ENCODE measurements at places on chromosomes 1 and 21. TPM values are rescaled to one million over a fixed set of nuclear protein-coding genes. Genes with fewer than 3 reads are reported as not detected.

- peaks cover 69% of the 10 kb centered on the region for H3K36me3 ChIP-seq
- H3K4me1 ChIP-seq = peaks cover 34% of the 10 kb centered on the region
- no peaks in the 10 kb centered on the region for H3K27me3 ChIP-seq
- DNase-seq = no peak
Observed at GRCh38 chr21:46561445-46562090, 43.3 kb downstream of the S100B start.

DNA sequence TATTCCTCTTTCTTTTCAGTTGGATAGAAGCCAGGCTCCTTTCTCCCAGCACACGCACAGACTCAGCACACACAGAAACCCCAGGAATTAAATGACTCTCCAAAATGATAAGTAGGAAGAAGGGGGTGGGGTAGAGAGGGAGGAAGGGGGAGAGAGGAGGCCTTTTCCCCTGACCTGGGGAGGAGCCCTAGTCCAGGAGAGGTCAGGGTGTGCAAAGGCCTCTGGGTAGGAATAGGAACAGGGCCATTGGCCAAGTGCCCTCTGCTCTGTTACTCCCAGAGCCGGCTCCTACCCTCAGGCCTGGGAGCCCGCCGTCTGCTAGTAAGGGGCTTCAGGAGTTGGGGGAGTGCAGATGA, 35.6 kb upstream of the PUM1 start:
- H3K27me3 ChIP-seq = no peaks in the 10 kb centered on the region
- no peaks in the 10 kb centered on the region for H3K4me1 ChIP-seq
- DNase-seq = no peak
- no peak overlapping the region for H3K4me3 ChIP-seq
- no peak overlapping the region for H3K27ac ChIP-seq

DNA sequence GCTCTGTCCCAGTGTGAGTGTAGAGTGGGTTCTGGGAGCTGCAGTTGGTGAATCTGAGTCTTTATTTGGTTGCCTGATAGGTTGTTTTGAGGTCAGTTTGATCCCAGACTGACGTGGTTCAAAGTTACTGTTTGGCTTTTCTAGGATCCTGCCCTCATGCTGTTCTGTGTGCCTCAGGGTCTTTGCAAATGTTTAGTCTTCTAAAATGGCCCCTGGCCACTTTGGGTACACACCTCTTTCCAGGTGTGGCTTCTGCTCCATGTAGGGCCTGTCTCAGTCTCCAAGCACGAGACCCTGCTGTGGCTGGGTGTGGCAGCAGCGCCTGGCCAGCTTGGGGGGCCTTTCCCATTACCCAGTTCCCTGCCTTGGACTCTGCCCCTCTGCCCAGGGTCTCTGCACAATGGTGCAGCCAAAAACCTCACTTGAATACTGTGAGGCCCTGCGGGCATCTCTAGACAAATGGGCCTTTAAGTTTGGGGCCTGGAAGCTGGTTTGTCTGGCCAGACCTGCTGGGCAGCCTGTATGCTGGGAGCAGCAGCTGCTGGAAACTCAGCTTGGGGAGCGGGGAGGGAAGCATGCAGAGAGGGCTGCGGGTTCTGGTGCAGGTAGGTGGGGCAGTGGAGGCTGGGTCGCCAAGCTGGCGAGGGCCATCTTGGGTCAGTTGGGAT, 5.6 kb downstream of the PTPRF start:
- H3K4me1 ChIP-seq = peaks cover 6% of the 10 kb centered on the region
- no peak overlapping the region for H3K27ac ChIP-seq
- DNase-seq = no peak
- H3K4me3 ChIP-seq = no peak overlapping the region
- H3K36me3 ChIP-seq = no peaks in the 10 kb centered on the region
- H3K27me3 ChIP-seq = peaks cover 25% of the 10 kb centered on the region

- peaks cover 38% of the 10 kb centered on the region for H3K27me3 ChIP-seq
- no peak for DNase-seq
- no peak overlapping the region for H3K4me3 ChIP-seq
- no peak overlapping the region for H3K27ac ChIP-seq
- H3K4me1 ChIP-seq = no peaks in the 10 kb centered on the region
Observed at GRCh38 chr1:175148068-175148467, 44.5 kb downstream of the KIAA0040 start.

DNA sequence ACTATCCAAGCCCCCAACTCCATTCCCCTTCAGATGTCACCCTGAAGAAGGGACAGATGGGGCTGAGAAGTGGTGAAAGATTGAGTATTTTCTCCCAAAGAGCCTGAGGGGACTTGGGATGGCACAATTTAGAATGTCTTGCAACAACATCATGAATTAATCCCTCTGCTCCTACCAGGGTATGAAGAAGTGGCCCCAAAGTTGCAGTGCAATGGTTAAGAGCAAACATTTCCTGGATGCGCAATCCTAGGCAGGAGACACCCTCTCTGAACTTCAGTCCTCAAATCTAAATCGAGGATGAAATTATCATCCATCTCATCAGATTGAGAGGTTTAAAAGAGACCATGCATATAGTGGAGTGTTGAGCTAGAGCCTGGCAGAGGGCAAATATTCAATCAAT, 28.6 kb upstream of the CITED4 start:
- no peak overlapping the region for H3K27ac ChIP-seq
- H3K4me3 ChIP-seq = no peak overlapping the region
- H3K27me3 ChIP-seq = peaks cover 34% of the 10 kb centered on the region
- DNase-seq = no peak
- H3K36me3 ChIP-seq = peaks cover 14% of the 10 kb centered on the region

DNA sequence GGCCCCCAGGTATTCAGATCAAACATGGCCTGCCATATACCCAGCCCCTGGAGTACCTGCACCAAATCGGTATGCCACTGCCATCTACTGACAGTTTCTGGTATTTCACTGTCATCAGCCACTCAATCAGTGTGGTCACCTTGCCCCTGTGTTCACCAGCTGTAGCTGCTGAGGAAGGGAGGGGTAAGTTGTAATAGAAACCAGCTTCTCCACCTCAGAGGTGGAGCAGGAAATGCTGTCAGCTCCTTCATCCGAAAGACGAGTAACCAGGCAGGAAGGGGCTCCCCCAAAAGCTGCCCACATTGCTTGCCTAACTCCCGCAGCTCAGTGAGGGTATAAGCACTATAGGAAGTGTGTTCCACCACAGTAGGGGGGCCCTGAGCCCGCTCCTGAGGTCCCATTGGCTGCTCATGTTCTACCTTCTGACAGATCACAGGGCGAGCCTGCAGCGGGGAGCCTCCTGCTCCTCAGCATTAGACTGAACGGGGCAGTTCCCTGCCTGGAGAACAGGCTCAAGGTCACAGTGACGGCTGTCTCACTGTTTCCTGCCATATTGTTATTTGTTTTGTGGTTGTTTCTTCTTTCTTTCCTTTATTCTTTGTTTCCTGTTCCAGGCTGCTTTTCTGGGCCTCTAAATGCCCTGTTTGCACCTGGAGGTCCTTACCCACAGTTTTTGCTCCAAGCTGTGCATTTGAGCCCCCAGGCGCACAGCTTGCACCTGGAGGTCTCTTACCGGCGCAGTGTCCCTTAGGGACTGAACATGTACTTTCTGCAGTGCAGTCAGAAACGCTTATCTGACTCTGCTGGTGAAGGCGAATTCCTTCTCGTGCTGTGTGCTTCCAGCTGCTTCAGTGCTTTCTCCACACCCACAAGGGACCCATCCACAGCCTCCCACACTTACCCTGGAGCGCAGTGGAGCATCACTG, 1638.3 kb downstream of the MRPL39 start:
- H3K36me3 ChIP-seq = no peaks in the 10 kb centered on the region
- DNase-seq = peak; percentile 85
- peaks cover 28% of the 10 kb centered on the region for H3K4me1 ChIP-seq

DNA sequence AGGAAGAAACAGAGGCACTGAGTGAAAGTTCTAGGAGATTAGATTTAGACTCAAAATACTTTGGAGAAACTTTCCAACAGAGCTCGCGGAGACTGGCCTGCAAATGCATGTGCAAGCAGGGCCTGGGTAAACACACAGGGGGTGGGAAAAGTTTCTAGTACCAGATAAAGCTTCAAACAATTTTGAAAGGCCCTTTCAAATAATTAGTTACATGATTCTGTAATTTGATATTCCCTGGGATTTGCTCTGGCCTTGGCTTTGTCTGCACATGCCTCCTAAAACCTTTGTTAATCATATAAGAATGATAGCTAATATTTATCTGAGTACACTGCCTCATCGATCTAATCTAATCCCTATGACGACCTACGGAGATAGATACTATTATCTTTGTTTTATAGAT, 31.3 kb downstream of the VTCN1 start:
- DNase-seq = no peak
- H3K36me3 ChIP-seq = no peaks in the 10 kb centered on the region
- H3K4me1 ChIP-seq = no peaks in the 10 kb centered on the region
- no peak overlapping the region for H3K27ac ChIP-seq
- H3K27me3 ChIP-seq = no peaks in the 10 kb centered on the region

- H3K36me3 ChIP-seq = peaks cover 2% of the 10 kb centered on the region
- H3K27me3 ChIP-seq = peaks cover 12% of the 10 kb centered on the region
- H3K4me3 ChIP-seq = no peak overlapping the region
- peaks cover 24% of the 10 kb centered on the region for H3K4me1 ChIP-seq
- H3K27ac ChIP-seq = no peak overlapping the region
- no peak for DNase-seq
Observed at GRCh38 chr1:25695090-25695770, 78.6 kb downstream of the MAN1C1 start.

GRCh38 chr1:234106032-234106431, 201.6 kb downstream of the SLC35F3 start:
- H3K36me3 ChIP-seq = no peaks in the 10 kb centered on the region
- no peak for DNase-seq
- H3K27me3 ChIP-seq = peaks cover 47% of the 10 kb centered on the region
- H3K4me1 ChIP-seq = no peaks in the 10 kb centered on the region

DNA sequence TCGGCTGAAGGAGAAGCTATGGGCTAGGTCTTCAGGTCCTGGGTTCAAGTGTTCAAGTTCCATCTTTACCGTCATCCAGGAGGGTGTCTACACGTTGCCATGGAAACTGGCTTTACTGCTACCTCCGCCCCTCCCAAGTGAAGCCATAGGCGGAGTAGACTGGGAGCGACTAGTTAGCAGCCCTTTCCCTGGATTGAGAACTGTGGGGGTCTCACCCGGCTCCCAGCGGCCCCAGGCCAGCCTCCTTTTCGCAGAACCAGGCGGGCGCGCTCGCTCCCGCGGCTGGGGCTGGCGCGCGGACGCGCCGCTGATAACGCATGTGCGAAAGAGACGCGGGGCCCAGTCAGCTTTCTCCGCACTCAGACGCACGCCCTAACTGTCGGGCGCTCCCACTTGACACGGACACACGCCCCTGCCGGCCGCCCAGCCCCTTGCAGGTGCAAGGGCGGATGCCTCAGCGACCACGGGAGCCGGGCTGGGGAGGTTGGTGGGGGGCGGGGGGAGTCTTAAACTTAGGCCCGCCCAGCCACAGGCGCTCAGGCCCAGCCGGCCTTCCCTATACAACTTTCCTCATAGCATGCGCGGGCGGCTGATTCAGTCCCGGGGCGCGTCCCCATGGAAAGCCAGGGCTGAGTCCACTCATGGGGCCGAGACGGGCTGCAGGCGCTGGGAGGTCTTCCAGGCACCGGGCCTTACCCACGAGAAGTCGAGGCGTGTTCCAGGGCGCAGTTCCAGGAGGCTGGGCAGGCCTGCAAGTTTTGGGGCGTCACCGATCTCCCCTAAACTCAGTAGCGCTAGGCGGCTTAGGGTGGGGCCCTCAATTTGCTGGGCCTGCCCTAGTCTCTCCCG, 7.4 kb downstream of the EFNA4 start:
- H3K27me3 ChIP-seq = peaks cover 10% of the 10 kb centered on the region
- H3K4me1 ChIP-seq = peaks cover 41% of the 10 kb centered on the region
- H3K27ac ChIP-seq = no peak overlapping the region

DNA sequence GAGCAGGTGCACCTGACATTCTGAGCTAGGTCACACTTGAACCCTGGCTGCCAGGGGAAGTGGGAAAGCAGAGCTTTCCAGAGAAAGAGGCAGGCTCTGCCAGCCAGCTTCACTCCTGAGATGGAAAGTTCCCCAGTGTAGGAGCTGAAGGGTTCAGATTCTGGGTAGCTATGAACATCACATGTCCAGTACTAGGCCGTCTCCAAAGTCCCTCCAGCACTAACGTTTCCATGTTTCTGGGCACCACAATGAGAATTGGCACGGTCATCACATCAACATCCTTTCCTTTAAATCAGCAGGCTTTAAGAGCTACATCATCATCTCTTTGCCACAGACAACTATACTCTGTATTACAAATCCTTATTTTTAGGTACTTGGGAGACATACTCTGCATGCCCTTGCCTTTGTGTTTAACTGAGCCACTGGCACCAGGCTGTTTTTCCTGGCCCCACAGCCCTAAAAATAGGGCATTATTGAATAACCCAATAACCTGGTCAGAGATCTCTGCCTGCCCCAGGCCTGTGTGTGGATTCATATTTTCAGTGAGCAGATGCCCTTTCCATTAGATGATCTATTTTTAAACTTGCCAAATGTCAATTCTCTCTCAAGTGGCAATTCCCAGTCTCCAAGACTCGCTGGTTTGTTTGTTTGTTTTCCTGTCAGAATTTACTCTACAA, 35.4 kb upstream of the USP24 start:
- no peaks in the 10 kb centered on the region for H3K36me3 ChIP-seq
- no peak overlapping the region for H3K4me3 ChIP-seq
- no peak overlapping the region for H3K27ac ChIP-seq
- DNase-seq = no peak

GRCh38 chr1:101745551-101746270, 251.0 kb downstream of the OLFM3 start:
- H3K27me3 ChIP-seq = no peaks in the 10 kb centered on the region
- no peak overlapping the region for H3K27ac ChIP-seq
- no peak overlapping the region for H3K4me3 ChIP-seq
- no peaks in the 10 kb centered on the region for H3K36me3 ChIP-seq
- H3K4me1 ChIP-seq = no peaks in the 10 kb centered on the region

LAMC1 gene
- total RNA-seq = 0.53 TPM

FCRLB gene
- total RNA-seq = 0.35 TPM

LIN28A gene
- total RNA-seq = not detected

CFAP141 gene
- total RNA-seq = not detected

All from activated CD4-positive, alpha-beta memory T cell treated with anti-CD3 and anti-CD28 coated beads, Interleukin-2, amount 10 ng/mL, durations not matched to agents 7 days and 5 days (primary cell).